Heart left ventricle (tissue), 16 donors: ENCODE measurements at places on chromosomes 13 and 19.

- DNase-seq = no peak
Measured at GRCh38 chr13:45120967-45121831, 889 bp downstream of the GTF2F2 start.

- no peak for DNase-seq
Measured at GRCh38 chr19:32876236-32876918, 6.8 kb upstream of the SLC7A9 start.

GRCh38 chr19:6263735-6264444 lies 15.9 kb downstream of the MLLT1 start:
- no peak for DNase-seq

DNA sequence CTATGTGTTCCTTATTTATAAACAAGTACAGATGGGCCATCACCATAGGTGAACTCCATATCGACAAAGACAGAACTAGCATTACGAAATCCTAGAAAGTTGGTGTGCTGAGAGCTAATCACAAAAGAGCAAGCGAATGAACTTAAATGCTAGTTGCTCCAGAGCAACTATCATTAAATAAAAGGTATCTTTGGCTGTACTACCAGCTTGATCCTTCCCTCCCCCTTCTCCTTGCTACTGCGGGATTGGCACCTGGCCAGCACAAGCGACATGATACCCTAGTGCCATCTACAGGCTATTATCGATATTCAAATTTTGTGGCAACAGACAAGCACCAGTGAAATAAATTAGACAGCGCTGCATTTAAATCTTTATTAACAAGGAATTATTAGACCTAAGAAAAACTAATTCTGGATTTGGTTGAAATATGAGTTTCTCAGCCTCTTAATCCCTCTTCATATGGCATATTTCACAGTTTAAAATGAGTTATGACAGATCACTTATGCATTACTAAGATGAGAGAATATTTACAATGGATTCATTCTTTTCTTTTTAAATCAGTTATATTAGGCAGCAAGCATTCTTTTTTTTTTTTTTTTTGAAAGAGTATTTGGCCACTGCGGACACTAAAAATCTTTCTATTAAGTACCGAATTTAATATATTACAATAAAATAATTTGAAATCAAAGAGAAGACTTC lies 5.8 kb downstream of the PCDH9 start:
- DNase-seq = peak; percentile 77

GRCh38 chr13:111905609-111905945 lies 161.4 kb upstream of the SOX1 start:
- no peak for DNase-seq

DNA sequence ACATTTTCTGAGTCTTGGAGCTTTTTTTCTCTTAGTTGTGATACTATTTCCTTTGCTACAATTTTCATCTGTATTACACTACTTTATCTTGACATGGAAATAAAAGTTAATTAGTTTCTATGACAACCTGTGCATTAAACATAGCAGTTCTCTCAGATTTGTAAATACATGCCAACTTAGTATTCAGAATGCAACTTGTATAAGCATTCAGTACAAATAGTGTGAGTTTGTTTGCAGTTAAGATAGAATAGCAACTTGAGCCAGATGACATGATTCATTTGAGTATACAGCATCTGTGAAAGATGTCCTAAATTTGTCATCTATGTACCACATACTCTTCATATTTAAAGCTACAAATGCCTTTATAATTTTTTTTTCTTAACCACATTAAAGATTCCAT lies 98.1 kb downstream of the DACH1 start:
- no peak for DNase-seq

- no peak for DNase-seq
Measured at GRCh38 chr13:27605610-27606200, 14.6 kb downstream of the LNX2 start.

DNA sequence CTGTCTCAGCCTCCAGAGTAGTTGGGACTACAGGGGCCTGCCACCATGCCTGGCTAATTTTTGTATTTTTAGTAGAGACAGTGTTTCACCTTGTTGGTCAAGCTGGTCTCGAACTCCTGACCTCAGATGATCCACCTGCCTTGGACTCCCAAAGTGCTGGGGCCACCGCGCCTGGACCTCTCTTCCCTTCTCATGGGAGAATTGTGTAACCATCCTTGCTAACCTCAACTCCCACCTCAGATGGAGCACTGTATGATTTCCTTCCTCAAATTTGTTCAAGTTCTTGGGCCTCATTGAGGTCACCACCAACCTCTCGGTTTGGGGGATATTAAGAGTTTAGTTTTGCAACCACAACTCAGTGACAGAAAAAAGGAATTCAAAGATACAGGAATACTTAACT lies 10.7 kb downstream of the LILRA5 start:
- peak; percentile 32 for DNase-seq
